ENCODE measurements at places on chromosomes 12 and 14.

DNA sequence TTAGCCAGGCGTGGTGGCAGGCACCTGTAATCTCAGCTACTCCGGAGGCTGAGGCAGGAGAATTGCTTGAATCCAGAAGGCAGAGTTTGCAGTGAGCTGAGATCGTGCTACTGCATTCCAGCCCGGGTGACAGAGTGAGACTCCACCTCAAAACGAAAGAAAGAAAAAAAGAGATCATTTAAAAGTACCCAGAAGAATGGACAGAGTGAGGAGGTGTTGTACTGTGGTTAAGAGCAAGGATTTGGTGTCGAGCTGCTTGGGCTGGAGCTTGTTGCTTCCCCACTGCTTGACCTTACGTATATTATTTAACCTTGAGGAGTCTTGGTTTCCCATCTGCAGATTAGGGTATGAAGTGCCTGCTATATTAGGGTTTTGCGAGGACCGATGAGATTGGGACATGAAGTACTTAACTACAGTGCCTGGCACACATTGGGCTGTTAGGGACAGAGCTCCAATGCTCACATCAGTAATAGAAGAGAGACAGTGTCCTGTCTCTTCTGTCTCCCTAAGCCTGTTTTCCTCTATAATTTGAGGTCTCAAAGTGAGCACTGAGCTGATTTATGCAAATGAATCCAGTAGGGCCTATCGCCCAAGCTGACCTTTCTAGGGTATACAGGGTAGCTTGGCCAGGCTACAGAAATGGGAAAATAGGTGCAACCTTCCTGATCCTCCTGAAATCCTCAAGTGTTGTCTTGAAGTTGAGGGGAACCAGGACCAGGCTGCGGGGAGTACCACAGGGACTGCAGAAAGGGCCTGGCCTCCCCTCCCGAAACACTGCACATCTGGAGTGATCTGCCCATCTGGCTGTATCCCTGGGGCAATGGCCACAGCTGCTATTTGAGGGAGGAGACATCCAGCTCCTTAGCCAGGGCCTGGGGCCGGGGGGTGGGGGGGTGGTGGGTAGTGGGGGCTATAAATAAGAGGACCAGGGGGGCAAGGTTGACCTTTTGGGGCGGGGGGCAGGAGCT is 8.6 kb upstream of the HDAC7 start:
- no peak for DNase-seq

GRCh38 chr12:132723015-132723763 is 12.5 kb downstream of the PGAM5 start:
- DNase-seq: no peak

- no peak for DNase-seq
These were observed 124.8 kb downstream of the TMEM132D start for GRCh38 chr12:129779033-129779432.

DNA sequence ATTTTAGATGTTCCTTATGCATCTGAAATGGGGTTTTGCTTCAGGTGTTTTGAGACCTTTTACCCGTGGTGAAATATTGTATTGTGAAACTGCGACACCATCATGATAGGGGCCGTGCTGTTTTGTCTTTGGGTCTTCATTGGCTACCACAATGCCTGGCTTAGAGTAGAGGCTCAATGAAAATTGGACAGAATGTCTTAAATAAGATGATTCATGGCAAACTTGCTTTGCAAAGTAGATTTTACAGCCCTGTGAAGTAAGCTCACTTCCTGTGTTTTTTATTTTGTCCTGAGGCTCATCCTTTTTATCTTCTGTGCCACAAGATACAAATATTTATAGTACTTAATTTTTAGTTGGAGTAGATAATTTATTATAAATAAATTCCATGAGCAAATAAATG is 111.3 kb upstream of the FRMD6 start:
- DNase-seq: no peak

- no peak for DNase-seq
These were observed 281.0 kb downstream of the ALG10 start for GRCh38 chr12:34303091-34303870.

- DNase-seq: no peak
These were observed 113.4 kb downstream of the RALGAPA1 start for GRCh38 chr14:35695647-35696046.

DNA sequence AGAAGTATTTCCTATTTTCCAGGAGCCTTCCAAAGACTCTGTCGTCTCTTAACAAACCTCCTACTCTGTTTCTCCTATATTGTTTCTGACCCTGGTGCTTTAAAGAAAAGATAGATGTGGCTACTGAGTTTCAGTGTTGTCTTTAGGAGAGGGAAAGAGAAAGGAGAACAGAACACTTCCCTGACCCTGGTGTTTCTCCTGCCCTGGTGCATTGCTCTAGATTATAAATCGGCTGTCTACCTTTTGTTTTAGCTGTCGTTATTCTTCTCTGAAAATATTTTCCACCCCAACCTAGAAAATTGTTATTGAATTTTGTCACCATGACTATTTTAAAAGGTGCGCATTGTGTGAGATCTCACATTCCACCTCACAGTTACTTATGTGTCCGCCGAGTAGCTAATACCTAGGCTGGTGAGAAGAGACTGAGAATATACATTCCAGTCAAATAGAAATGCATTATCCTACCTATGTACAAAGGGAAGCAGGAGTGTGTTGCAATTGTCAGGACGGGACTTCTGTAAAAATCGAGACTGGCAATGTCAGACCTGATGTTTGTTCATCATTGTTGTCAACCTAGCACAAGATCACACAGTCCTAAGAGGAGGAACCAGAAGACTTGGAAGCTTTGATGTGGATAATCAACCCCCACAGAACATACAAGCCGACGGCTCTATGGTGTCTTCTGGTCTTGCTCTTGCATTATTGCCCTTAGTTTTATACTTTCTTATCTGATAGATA is 108.7 kb upstream of the SLC38A4 start:
- no peak for DNase-seq

GRCh38 chr12:129296671-129297070 is 443.4 kb downstream of the GLT1D1 start:
- DNase-seq: no peak
